ENCODE measurements at places on chromosomes 16 and 17. TPM values are rescaled to one million over a fixed set of nuclear protein-coding genes. Genes with fewer than 3 reads are reported as not detected.

Gene FOXL1
- total RNA-seq, result 2.0 TPM

Gene CD79B
- total RNA-seq, result not detected

Gene DHRS7B
- 17.5 TPM for total RNA-seq

Gene RSKR
- total RNA-seq, result 7.9 TPM

Gene CSH1
- total RNA-seq, result not detected

Gene DNAI2
- total RNA-seq, result not detected

Gene PDE6G
- 0.43 TPM for total RNA-seq

Gene SYCE1L
- 0.33 TPM for total RNA-seq

Gene MPP2
- 0.79 TPM for total RNA-seq

Gene KAT8
- 28.3 TPM for total RNA-seq

Gene PABPN1L
- not detected for total RNA-seq

Gene RPH3AL
- 0.79 TPM for total RNA-seq

Gene PRDM7
- not detected for total RNA-seq

Gene GAS2L2
- not detected for total RNA-seq

Gene FBXL19
- total RNA-seq, result 28.7 TPM

Gene SGSH
- 23.9 TPM for total RNA-seq

Gene TBC1D3G
- not detected for total RNA-seq

Gene KRT12
- not detected for total RNA-seq

Gene MEOX1
- 0.65 TPM for total RNA-seq

Gene WFIKKN2
- total RNA-seq, result not detected

Gene CD19
- not detected for total RNA-seq

Gene MLST8
- total RNA-seq, result 24.3 TPM

Gene RBBP6
- 44.4 TPM for total RNA-seq

Gene TSPOAP1
- 0.43 TPM for total RNA-seq

Gene BRIP1
- total RNA-seq, result 8.2 TPM

Gene PKMYT1
- total RNA-seq, result 10.2 TPM

Gene PERCC1
- total RNA-seq, result not detected

Gene SBK1
- not detected for total RNA-seq

Gene G6PC1
- total RNA-seq, result not detected

Gene NUBP2
- total RNA-seq, result 92.0 TPM

Measured in placental epithelial cell (primary cell).